ENCODE measurements at places on chromosomes 13 and 19.

DNA sequence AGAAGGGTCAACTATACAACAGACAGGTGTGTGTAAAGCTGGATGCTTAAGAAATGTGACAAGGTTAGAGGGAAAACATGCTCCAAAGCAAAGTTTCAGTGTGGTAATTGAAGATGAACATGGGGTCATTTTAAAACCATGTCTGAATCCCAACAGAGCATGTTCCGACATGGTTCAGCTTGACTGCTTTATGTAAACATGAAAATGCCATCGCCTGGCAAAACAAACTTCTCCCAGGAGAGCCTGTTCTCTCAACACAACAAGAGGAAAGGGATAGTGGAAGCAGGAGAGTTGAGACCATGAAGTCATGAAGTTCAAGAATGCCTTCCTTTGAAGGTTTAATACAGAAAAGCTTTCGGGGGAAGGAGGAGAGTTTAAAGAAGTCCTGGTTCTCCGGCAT lies 85.8 kb downstream of the EPSTI1 start:
- no peak for DNase-seq

GRCh38 chr19:18781885-18782527 lies 9.1 kb downstream of the COMP start:
- no peak for DNase-seq

DNA sequence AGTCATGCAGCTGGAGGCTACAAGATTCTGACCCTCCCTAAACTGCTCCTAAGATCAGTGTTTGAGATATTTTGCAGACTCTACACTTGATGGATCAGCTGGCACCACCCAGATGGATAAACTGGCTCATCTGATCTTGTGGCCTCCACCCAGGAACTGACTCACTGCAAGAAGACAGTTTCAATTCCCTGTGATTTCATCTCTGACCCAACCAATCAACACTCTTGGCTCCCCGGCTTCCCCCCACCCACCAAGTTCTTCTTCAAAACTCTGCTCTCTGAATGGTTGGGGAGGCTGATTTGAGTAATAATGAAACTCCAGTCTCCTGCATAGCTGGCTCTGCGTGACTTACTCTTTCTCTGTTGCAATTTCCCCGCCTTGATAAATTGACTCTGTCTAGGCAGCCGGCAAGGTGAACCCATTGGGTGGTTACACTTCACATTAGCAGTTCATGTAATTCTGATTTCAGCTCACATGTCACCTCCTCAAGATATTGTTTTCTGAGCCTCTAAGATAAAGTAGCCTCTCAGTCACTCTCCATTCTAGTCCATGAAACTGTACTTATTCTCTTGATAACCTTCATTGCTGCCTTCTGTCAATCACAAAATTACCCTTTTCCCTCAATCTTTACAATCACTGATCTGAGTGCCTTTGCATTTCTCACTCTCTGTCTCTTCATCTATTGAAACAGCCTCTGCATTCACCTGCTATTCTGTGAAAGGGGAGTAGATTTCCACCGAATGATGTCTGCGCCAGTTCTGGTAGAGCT lies 9.9 kb upstream of the FPR3 start:
- DNase-seq = no peak

GRCh38 chr19:28864024-28864503 lies 348.9 kb downstream of the UQCRFS1 start:
- DNase-seq = no peak

GRCh38 chr13:110113284-110113764 lies 193.6 kb downstream of the COL4A1 start:
- no peak for DNase-seq

GRCh38 chr19:10763411-10763810 lies 45.5 kb downstream of the DNM2 start:
- DNase-seq = no peak
